HFF-Myc (cell line): ENCODE measurements at places on chromosomes 6 and 20.

DNA sequence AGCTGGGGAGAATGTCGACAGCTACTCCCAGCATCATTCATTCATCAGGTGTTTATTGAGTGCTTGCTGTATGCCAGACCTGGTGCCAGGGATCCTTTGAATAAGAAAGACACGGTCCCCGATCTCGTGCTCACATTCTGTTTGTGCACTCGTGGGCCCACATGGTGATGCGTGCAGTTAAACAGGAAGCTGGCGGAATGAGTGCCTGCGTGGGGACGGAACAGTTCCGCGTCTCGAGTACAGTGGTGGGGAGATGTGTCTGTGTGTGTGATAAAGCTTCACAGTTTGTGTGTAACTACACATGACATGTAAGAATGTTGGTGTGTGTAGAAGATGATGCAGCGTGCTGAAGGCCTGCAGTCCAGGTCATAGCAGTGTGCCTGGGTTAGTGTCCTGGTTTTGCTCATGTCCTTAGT is 6.5 kb downstream of the RBM38 start:
- no peak for DNase-seq

- DNase-seq, result no peak
Observed at GRCh38 chr20:6744180-6744579, 23.3 kb upstream of the BMP2 start.

DNA sequence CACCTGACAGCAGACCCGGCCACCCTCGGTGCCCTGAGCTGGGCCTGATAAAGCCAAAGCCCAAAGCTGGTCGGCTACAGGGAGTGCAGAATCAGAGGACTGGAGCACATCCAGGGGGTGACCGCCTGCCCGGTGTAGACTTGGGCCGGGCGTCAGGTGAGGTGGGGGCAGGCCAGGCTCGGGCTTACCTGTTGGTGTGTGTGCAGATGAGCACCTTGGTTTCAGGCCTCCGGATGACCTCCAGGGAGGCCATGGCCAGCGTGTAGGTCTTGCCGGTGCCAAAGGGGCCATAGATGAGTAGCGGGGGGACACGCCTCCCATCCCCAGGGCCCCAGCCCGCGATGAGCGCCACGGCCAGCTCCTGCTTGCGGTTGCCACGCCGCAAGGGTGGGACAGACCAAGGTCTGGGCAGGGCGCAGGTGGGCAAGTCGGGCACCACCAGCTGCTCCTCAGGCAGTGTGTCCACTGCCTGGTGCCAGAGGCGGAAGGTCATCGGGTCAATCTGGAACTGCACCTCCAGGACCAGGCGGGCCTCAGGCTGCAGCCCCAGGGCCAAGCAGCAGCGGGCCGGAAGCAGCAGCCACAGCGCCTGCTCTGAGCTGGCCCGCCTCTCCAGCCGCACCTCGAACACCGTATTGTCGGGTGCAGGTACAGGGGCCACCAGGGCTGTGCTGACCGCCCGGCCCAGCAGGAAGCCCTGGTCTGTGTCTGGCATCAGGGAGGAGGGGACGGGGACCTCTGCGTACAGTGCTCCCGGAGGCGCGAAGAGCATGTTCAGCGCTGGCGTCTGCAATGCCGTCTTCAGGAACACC is 5.7 kb downstream of the HELZ2 start:
- DNase-seq, result no peak

DNA sequence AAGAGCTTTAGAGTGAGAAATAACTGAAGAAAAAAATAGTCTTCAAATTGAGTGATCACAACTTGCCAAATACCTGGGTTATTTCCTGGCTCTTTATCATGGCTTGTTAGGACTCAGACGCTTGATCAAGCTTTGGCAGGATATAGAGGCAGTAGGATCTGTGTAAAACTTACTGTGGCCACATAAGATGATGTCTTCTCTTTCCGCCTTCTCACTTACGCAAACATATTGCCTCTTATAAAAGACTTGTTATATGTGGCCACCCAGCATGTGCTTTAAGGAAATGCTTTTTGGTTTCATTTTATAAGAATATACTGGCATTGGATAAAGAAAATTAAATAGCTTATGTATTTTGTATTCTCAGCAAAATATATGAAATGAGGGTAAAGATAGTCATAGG is 101.8 kb upstream of the AKIRIN2 start:
- DNase-seq, result no peak

- DNase-seq, result peak; percentile 15
Observed at GRCh38 chr20:37615340-37616109, 78.3 kb upstream of the CTNNBL1 start.

GRCh38 chr6:169832247-169832948 is 81.0 kb downstream of the ERMARD start:
- DNase-seq, result no peak

- no peak for DNase-seq
Observed at GRCh38 chr6:14100966-14101365, 16.6 kb upstream of the CD83 start.

GRCh38 chr6:125271486-125272159 is 30.1 kb downstream of the HDDC2 start:
- no peak for DNase-seq
